Astrocyte of the spinal cord (primary cell): ENCODE measurements at places on chromosomes 3 and 15.

DNA sequence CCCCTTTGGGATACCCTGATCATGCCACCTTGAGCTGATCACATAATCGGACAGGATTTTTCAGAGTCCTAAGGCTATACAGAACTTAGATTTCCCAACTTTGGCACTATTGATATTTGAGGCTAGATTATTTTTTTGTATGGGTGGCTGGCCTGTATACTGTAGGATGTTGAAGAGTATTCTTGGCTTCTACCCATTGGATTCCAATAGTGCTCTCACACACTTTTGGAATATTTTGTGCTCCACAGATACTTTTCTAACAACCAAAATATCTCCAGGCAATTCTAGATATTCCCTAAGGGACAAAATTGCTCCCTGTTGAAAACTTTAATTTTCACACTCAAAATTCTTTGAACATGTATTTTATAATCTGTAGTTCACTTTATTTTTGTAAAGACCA is 125.1 kb downstream of the ABI3BP start:
- no peak for DNase-seq

DNA sequence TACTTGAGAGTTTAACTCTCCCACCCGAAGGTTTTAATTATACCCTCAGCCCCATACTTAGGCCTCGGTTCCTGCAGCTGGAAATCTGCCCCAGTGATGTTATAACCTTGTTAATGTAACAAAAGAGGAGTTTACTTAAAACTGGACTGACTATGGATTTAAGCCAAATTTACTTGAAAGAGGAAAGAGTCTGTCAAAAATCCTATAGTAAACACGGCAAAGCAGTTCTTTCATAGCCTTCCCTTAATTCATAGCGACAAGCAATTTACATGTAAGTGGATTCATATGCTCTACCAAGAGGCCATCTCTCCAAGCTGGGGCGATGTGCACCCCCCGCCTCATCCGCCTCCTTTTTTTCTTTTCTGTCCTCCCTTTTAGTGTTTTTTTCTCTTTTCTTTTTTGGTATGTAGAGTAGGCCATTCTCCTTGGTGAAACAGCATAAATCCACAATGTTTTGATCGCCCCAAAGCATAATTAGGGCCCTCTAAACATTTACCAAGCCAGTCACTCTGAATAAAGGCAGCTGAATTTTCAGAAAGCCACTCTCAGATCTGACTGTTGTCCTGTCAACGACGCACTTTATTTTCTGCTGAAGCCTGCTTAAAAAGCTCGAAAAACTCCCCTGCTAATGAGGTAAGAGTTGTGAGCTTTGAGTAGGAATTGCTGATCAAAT is 373.1 kb upstream of the WNT5A start:
- DNase-seq = no peak

DNA sequence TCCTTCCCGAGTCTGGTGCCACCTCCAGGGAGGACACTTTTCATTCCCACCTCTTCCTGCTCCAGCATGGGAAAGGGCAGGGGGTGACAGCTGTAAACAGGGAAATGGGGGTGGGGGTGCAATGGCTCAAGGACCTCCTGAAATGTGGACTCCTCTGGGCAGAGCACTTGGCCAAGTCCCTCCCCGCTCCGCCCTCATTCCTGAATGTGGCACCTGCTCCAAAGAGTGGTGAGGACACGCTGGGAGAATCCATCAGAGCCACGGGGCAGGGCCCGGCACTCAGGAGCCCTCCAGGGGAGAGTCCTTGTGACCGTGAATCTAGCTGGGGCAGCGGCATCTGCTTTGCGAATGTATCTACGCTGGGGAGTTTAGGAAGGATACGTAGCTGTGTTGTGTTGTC is 11.1 kb upstream of the LINGO1 start:
- DNase-seq = no peak

- no peak for DNase-seq
Measured at GRCh38 chr3:46405301-46406019, 1.4 kb downstream of the CCR5AS start.

DNA sequence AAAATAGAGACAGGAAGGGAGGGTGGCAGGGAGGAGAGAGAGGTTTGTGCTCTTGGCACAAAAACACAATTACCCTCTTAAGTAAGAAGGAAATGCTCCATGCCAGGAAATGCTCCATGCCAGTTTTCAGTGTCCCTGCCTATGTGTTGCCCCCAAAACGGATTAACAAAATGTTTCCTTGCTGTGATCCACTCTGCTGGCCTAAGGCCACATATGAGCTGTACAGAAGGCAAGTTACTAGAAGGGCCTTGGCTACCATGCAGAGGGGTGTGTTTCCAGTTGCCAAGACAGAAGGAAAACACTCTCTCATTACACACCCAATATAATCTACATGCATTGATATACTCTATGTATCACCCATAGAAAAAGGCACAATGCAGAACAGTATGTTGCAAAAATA is 98.2 kb upstream of the PTPRG start:
- no peak for DNase-seq

- DNase-seq = no peak
Measured at GRCh38 chr15:69575387-69575786, 122.8 kb downstream of the RPLP1 start.

DNA sequence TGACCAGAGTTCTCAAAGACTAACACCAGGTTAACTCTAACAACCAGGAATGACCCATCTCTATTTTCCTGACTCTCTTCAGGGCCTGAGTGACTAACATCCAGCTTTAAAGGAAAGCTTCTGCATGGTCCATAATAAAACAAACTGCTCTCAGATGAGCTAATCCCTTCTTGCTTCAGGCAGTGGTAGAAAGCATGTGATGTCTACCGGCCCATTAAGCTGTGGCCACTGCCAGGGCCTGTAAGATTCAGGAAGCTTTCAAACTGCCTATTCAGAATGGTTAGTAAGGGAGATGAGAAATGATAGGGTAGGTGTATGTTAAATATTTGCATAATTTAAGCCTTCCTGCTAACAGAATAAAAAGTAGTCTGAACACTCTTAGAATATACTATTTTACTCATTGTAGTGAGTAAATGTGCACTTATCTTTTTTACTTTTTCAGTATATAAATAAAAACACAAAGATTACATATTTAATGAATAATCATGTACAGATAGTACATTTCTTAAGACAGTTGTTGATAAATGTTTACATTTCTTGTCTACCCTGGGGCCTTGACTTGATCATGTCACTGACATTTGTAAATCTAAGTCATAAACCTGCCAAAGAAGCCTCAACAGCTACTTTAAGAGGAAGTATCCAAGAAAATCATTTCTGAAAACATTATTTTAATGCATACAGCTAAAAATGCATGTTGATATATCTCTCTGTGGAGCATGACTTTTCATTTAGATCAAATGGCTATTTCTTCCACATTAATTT is 222.0 kb downstream of the MCTP2 start:
- DNase-seq = no peak

DNA sequence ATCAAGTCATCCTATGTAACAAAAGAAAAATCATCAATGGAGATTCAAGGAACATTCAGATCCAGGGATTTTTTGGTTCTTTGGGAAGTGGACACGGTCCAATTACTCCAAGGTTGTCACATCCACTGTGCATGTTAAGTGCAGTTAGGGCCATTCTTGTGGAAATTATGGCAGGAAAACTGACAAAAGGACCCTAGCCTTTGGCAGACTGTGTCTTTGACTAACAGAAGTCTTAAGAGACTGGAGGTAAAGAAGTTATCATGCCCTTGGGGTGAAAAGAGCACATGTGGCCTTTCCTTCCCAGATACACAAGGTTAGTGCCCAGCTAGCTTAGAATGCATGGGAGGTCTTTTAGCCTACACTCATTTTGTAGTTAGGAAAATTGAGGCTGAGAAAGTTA is 74.9 kb downstream of the MB21D2 start:
- no peak for DNase-seq

DNA sequence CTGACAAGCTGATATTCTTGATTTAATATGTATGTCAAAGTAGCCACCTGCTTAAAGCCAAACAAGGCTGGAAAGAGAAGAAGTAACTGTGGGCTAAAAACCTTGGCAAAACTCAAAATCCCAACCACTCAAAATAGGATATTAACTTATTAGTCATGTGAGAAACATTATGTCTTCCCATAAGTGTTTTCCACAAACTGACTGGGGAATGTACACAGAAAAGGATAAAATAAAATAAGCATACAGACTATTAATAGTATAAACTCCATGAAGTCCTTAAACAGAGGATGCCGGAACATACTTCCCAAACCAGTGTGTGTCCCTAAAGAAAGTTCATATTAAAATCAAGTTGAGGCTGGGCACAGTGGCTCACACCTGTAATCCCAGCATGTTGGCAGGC is 263.7 kb upstream of the THBS1 start:
- DNase-seq = no peak

GRCh38 chr3:124559846-124560574 is 170.2 kb upstream of the UMPS start:
- DNase-seq = peak; percentile 86

- no peak for DNase-seq
Measured at GRCh38 chr3:87126321-87126720, 100.8 kb upstream of the CHMP2B start.

- no peak for DNase-seq
Measured at GRCh38 chr3:4067893-4068292, 235.3 kb upstream of the SETMAR start.

GRCh38 chr3:194572944-194573491 is 60.2 kb downstream of the TMEM44 start:
- DNase-seq = no peak

DNA sequence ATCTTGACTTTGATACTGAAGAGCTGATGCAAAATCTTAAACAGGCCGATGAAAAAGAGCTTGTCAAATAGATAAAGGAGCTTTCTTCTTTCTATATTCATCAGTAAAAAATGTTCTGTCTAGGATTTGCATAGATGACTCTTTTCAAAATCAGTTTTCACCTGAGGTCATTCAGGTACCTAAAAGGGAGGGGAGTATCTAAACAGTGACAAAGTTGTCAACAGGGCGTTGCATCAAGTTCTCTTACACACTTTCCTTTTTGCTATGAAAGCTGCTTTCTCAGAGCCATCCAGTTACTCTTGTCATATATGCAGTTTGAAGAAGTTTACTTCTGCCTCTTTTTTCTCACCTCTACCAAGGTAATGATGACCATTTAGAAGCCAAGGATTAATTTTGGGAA is 60.0 kb downstream of the AKAP13 start:
- no peak for DNase-seq

GRCh38 chr15:59528961-59529402 is 82.6 kb upstream of the GCNT3 start:
- DNase-seq = peak; percentile 83
